SW480 (cell line): ENCODE measurements at places on chromosomes 2 and 18.

DNA sequence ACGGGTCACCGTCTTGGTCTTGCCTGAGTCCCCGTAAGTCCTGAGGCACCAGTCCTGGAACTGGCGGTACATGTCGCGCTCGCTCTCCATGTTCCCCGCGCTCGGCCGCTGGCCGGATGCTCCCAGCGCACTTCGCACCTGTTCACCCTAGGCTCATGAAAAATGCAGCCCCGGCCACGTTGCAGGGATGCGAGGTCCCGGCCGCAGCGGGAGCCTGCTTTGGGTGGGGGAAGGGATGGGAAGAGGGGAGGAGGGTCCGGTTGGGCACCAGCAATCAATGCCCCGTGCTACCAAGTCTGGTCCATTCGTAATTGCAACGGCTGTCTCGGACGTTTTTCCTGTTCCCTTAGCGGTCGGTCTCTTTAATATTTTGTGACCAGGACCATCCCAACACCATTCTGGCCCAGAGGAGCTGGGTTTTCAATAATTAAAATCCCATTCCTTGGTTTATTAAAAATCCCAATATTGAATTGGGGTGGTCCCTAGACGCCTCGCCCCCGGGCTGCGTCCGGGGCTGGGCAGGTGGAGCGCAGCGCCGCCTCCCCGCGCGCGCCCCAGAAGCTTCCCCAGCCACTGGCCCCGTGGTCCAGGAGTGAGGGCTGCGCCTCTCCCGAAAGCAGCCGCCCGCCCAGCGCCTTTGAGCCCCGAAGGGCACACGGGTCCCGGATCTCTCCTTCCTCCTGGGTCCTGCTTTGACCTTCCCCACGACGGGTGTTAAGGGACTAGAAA is 1.4 kb downstream of the NOL4 start:
- DNase-seq, result peak; percentile 3

- DNase-seq, result no peak
Observed at GRCh38 chr18:2960983-2961696, 51.8 kb downstream of the LPIN2 start.

DNA sequence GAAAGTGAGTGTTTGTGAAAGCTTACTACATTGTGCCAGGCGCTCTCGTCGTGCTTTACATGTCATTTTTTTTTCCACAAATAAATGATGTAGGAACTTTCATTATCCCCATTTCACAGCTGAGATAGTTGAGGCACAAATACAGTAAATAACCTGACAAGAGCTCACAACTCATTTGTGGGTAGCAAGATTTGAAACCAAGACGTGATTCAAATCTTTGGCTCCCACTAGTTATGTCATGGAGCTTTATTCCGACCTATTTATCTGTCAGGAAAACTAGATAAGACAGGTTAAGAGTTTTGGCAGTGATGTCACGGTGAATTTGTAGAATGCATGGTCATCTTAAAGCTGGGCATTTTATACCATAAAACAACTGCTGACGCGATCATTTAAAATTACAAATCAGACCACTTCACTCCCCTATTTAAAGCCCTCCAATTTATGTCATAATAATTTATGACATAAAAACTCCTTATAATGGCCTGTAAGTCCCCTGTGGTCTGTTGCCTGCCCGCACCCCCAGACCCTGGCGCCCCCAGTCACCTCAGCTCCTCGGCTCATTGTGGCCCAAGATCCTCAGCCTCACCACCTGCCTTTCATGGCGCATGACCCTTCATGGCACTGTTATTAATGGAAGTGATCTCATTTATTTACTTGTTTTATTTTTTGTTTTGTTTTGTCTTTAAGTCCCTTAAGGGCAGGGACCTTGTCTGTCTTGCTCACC is 678 bp upstream of the ZNF24 start:
- no peak for DNase-seq

GRCh38 chr2:218954541-218955300 is 4.7 kb upstream of the CDK5R2 start:
- no peak for DNase-seq

DNA sequence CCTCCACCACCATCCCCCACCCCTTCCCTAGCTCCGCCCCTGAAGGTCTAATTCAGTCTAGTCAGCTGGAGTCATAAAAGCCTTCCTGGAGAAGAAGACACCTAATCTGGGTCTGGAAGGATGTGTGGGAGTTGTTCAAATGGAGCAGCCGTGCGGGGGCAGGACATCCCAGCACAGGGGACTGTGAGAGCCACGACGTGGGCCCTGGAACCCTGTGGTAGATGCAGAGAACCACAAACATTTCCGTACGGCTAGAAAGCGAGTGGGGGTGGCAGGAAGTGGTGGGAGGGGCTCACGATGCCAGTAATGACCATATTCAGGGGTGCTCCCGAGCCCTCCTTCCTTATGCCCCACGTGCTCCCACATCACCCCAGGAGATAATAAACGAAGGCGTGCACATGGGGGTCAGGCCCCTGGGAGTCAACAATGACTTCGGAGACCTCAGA is 20.9 kb upstream of the COL6A3 start:
- DNase-seq, result peak; percentile 72

DNA sequence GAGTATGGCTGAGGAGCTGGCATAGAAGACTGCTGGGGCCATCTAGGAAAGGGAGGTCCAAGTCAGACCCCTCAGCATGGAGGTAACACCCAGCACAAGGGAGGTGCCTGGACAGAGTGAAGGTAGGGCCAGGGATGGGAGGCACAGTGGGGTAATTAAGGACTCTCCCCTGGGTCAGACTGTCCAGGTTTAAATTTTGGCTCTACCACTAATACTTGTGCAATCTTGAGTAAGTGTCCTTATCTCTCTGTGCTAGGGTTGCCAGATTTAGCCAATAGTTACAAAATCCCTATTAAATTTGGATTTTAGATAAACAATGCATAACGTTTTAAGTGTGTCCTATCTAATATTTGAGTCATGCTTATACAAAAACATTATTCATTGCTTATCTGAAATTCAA is 109.5 kb downstream of the LOXHD1 start:
- DNase-seq, result no peak

- no peak for DNase-seq
Observed at GRCh38 chr2:231163011-231163410, 35.4 kb upstream of the ARMC9 start.

GRCh38 chr2:121242175-121242875 is 42.7 kb downstream of the TFCP2L1 start:
- DNase-seq, result no peak

GRCh38 chr2:224155896-224156295 is 116.8 kb upstream of the SERPINE2 start:
- DNase-seq, result no peak

DNA sequence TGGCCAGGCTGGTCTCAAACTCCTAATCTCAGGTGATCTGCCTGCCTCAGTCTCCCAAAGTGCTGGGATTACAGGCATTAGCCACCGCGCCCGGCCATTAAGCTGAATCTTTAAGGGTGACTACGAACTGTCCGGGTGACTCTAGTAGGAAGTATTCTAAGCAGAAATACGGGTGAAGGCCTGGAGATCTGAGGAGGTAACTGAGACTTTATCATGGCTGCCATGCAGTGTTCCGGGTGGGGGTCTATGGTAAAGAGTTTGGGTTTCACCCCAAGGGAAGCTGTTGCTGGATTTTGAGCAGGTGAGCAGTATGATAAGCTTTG is 20.1 kb upstream of the ROCK2 start:
- no peak for DNase-seq

- DNase-seq, result peak; percentile 25
Observed at GRCh38 chr2:121778741-121779487, 23.5 kb downstream of the TSN start.

- DNase-seq, result no peak
Observed at GRCh38 chr18:29259838-29260237, 1082.9 kb upstream of the CDH2 start.

DNA sequence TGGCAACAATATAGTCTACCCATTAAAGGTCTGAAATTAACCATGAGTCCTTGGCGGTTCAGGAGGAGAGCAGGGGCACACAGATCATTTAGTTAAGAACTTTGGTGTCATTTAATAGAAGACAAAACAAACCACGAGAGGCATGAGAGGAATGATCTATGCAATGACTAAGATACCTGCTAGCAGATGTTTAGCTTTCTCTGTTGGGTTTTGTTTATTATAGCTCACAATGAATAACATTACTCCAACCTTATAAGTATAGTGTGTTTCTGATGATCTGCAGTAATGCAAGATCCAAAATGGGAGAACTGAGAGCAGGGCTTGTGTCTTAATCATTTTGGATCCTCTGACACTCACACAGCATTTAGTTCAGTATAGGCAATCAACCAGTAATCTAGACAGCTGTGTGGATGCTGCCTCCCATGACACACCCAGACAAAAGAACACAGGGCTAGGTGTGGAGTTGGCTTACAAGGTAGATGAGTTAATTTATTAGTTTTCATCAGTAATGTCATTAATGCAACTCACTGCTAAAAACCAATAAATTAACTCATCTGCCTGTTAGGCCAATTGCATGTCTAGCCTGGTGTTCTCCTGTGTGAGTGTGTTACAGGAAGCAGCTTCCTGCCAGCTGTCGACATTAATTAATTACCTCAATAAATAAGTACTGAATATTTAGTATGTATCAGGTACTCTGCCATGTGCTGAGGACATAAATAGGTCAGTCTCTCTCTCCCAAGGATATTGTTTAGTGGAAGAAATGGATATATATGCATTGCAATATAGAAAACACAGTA is 92.3 kb downstream of the CLIP4 start:
- no peak for DNase-seq

DNA sequence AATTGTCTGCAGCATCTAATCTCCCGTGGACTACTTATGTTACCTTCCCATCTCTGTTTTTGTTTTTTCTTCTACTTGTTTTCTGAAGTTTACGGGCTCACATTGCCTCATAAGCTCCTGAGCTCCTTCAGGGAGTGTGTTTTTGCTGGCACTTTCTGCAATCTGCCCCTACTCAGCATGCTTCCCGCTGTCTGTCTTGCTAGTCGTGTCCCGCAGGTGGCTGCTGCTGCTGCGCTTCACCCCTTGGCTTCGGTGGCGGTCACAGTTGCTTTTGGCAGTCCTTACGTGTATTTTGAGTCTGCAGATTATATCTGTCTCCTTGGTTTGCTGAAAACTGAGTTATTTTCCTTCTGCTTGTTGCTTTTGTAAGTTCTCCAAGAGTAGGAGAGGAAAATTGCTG is 37.3 kb downstream of the FER1L5 start:
- DNase-seq, result no peak

- no peak for DNase-seq
Observed at GRCh38 chr18:40559556-40559955, 1395.5 kb upstream of the PIK3C3 start.

- no peak for DNase-seq
Observed at GRCh38 chr2:20327370-20327769, 23.3 kb downstream of the PUM2 start.

DNA sequence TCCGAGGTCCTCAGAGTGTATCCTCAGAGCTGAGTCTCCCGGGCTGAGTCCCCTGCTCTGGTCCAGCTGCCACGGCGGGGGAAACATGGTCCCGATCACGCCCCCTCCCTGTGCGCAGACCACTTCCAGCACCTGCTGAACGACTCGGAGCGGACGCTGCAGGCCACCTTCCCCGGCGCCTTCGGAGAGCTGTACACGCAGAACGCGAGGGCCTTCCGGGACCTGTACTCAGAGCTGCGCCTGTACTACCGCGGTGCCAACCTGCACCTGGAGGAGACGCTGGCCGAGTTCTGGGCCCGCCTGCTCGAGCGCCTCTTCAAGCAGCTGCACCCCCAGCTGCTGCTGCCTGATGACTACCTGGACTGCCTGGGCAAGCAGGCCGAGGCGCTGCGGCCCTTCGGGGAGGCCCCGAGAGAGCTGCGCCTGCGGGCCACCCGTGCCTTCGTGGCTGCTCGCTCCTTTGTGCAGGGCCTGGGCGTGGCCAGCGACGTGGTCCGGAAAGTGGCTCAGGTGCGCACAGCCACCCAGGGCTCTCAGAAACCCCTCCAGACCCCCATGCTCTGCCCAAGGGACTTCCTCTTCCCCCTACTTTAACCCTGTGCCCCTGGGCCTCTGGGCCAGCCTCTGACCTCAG is 26.7 kb downstream of the GPC1 start:
- no peak for DNase-seq

DNA sequence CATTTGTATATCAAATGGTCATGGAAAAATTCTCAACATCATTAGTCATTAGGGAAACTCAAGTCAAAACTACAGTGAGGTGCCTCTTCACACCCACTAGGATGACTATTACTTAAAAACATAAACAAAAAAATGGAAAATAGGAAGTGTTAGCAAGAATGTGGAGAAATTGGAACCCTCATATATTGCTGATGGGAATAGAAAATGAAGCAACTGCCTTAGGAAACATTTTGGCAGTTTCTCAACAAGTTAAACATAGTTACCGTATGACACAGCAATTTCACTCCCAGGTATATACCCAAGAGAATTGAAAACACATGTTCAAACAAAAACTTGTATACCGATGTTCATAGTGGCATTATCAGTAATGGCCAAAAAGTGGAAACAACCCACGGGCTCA is 18.1 kb upstream of the CYP26B1 start:
- no peak for DNase-seq

DNA sequence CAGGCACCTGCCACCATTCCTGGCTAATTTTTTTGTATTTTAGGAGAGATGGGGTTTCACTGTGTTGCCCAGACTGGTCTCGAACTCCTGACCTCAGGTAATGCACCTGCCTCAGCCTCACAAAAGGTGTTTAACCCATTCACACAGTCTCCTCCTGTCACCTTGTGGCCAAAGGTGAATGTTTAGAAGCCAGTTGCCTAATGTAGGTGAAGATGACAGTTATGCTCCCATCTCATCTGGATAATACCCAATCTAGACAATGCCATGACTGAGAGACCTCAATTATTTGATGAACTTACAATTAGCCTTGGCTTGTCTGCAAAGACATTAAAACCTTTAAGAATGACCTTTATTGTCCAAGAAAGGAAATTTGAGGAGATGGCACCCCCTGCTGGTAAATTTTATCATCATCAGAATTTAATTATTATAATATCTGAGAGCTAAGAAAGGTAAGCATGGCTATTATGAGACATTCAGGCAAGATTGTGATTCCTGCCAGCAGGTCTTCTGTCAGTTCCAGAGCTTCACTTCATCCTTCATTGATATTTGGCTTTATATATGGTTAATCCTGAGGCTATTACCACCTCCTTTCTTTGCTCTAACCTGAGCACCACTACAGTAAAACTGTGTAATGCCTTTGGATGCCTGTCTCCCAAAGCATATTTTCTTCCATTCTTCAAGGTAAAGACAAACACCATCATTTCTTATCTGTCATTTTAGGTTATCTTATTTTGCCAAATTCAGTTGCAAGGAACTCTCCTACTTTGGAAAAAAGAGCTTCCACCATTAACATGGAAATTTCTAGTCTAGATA is 117.6 kb downstream of the FAM124B start:
- peak; percentile 38 for DNase-seq

DNA sequence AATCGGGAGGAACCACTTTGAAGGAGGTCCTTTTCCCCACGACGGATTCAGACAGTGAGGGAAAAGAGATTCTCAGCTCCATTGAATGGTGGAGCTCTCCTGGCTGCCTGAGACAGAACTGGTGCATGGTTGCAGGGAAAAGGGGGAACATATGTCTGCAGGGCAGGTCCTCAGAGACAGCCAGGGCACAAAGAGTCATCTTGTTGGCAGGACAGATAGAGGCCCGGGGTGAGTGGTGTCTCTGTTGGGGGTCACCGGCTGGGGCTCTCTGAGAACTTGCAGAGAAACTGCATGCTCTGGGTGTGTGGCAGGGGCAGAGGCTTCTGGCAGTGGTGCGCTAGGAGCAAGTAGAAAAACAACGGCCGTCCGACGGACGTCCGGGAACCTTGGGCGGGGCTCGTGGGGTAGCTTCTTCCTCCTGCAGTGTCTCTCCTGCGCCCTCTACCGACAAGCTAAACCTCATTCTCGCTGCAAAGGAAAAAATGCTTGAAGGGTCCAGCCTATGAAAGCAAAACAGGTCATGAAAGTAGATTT is 94.3 kb downstream of the CDCA7 start:
- peak; percentile 89 for DNase-seq
